Heart right ventricle (tissue), 16 donors: ENCODE measurements at places on chromosomes 2 and 18. TPM values are rescaled to one million over a fixed set of nuclear protein-coding genes. Genes with fewer than 3 reads are reported as not detected.

ANXA4 gene
- total RNA-seq = 17.9 TPM

CD8B2 gene
- not detected for total RNA-seq

DNA sequence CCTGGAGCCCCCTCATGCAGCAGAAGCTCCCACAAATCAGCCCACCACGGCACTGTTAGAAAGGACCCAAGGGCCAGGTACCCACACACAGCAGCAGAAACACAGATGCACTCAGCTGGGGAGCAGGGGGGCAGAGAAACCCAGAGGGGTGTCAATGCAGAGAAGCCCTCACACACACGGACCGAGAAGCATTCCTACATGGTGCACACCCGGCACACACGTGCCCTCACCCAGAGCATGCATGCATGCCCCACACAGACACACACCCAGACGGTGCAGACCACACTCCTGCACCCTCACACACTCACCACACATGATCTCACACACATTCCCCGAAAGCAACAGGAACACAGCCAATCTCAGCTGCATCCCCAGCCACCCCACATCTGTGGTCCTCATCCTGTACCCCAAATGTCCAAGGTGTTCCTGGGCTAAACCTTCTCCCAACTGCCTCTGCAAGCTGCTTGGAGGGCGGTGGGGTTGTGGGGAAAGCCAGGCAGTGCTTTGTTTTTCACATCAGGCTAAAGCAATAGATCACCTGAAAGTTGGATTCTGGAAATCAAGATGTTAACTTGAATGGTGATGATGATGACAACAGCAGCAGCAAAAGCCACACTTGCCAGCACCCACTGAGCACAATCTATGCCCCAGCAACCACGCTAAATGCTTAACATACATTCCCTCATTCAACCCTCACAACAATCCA lies 102.3 kb downstream of the ZFP36L2 start:
- no peak for DNase-seq

DNA sequence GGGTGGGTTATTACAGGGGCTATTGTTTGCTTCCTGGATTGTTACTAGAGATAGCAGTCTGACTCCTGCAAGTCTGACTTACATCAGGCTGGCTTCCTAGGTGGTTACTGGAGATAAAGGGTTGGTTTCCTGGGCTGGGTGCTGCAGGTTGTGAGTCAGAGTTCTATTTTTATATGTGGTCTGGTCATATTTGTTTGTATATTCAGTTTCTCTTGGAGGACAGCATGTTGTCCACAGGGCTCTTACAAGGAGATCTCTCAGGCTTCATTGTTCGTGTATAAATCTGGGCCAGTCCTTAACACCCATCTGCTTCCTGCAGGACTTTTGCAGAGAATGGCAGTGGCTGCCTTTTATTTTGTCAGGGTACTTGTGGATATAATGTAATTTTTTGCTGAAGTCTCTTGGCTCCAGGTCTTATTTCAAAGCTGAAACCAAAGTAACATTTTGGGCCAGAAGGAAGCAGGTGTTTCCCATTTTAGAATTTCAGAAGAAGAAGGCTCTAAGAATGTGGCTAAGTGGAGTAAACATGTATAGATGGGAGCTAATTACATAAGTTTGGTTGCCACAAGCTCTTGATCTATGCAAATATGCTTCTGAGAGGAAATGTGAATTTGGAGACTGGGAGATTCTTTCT lies 65.9 kb upstream of the SLC16A14 start:
- no peak for DNase-seq
